ENCODE measurements at places on chromosomes 2 and 18.

DNA sequence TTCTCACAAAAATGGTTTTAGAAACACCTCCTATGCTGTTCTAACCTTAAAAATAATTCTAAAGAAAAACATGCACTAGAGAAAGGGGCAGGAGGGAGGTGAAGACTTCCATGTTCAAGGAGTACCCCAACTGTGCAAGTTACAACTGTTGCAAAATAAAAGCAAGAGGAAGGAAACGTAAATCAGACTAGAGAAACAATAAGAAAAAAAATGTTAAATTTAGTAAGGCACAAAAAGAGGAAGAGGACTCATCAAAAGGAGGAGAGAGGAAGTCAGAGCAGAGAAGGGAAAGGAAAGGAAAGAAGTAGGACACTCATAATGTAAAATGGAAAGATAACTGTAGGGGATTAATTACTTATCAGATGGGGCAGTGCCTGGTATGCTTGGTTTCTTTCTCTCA is 34.1 kb downstream of the RAPH1 start:
- no peak for DNase-seq

GRCh38 chr18:32801228-32801627 is 28.4 kb upstream of the KLHL14 start:
- no peak for DNase-seq

GRCh38 chr18:703213-703967 is 9.0 kb downstream of the ENOSF1 start:
- DNase-seq, result no peak

DNA sequence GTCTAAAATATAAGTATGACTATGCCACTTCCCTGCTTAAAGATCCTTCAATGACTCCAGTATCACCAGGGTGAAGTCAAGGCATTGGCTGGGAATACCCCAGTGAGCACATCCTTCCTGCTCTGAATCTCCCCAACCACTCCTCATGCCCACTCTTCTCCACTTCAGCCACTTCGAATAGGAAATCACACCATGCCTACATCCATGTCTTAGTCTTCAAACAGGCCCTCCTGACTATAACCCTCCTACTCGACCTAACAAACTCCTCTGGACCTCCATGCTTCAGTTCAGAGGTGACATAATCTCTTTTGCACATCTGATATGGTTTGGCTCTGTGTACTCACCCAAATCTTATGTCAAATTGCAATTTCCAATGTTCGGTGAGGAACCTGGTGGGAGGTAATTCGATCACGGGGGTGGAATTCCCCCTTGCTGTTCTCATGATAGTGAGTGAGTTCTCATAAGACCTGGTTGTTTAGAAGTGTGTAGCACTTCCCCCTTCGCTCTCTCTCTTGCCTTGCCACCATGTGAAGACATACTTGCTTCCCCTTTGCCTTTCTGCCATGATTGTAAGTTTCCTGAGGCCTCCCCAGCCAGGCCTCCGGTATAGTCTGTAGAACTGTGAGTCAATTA is 87.8 kb upstream of the TFCP2L1 start:
- no peak for DNase-seq

DNA sequence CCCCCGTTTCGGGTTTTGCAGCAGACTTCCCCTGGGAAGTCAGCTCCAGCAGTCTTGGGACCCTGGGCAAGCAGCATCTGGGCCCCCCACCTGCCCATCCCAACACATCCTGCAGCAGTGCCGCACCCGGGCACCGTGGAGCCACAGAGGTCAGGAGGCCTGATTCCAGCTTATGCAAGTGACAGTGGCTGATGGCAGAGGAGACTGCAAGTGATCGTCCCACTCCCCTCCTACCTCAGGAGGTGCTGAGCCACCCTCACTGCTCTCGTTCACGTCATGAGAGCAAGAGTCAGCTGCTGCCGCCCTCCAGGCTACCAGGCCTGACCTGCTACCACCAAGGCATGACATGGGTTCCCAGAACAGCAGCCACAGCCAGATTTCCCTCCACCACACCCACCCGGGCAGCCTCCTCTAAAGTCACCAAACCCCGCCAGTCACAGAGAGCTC is 18.2 kb downstream of the COX7A2L start:
- DNase-seq, result no peak

DNA sequence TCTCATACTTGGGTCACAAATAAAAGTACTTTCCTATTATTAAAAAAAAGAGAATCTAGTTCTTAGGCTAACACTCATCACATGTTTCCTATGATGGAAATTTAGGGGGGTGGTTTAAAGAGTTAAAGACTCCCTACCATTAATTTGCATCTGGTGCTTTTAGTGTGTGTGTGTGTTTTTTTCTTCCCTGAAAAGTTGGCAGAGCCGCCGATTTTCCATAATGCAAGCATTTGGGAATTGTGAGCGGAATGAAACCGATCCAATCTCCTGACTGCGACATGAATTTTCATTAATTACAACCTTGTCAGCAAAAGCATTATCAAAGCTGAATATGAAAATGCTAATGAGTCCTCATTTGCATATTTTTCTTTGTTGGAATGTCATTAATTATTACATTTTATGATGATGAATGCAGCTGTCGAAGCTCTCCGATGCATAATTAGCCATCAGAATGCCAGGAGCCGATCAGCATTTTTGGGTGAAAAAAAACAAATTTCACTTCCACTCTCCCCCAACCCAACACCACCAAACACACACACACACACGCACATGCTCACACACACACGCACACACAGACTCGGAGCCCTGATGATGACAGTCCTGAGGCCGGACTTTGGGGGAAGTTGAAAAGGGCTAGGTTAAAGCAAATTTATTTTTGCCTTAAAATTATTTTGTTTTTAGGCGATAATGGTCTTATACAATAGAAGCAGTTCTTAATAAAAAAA is 165.4 kb downstream of the TCF4 start:
- DNase-seq, result no peak

GRCh38 chr18:24674200-24674599 is 213.8 kb downstream of the HRH4 start:
- DNase-seq, result no peak

- DNase-seq, result no peak
Measured at GRCh38 chr18:72847771-72848170, 20.0 kb downstream of the NETO1 start.

- no peak for DNase-seq
Measured at GRCh38 chr2:113202305-113203216, 28.8 kb downstream of the PSD4 start.

GRCh38 chr2:36568516-36569246 is 29.3 kb downstream of the FEZ2 start:
- DNase-seq, result no peak

DNA sequence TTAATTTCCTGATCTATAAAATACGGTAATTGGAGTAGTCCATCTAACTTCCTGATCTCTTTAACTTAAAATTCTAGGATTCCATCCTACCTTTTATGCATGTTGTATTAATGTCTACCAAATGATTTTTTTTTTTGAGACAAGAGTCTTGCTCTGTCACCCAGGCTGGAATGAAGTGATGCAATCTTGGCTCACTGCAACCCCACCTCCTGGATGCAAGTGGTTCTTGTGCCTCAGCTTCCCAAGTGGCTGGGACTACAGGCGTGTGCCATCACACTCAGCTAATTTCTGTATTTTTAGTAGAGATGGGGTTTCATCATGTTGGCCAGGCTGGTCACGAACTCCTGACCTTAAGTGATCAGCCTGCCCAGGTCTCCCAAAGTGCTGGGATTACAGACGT is 47.8 kb downstream of the CFAP36 start:
- DNase-seq, result no peak

DNA sequence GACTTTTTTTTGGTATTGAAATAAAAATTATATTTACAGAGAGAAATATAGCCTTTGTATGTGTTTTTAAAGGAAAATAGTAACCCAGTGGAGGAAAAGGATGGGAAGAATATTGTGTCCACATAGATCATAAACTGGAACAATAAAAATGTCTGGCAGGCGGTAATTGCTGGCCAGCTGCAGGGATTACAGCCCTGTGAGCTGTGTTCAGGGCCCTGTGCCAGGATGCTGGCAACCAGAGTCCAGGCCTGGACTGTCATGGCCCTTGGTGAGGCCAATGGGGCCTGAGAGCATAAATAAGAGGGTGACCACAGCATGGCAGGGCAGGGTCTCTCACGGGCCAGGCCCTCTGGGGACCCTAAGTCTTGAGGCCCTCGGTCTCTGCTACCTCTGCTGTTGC is 171.2 kb downstream of the ACOXL start:
- DNase-seq, result no peak

- DNase-seq, result no peak
Measured at GRCh38 chr2:7264791-7265190, 347.6 kb downstream of the RNF144A start.

DNA sequence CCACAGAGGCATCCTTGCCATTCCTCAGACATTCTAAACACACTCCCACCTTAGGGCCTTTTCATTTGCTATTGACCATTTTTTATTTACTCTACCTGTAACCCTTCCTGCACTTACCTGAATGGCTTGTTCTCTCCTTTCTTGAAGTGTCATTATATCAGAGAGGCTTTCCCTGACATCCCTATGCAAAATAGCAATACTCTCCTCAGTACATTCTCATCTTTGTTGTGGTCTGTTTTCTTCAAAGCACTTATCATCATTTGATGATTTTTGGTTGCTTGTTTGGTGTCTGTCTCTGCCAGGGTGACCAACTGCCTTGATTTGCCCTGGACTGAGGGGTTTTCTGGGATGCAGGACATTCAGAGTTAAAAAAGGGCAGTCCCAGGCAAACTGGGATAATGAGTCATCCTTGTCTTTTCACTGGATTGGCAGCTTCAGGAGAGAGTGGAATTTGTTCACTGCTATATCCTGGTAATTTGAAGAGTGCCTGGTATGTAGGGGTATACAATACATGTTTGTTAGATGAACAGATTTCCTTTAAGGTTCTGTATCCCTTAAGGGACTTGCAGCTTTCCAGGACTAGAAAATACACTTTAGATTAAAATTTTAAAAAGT is 102.4 kb downstream of the BABAM2 start:
- DNase-seq, result peak; percentile 17

GRCh38 chr2:44747794-44748193 is 193.7 kb upstream of the SIX3 start:
- DNase-seq, result no peak

DNA sequence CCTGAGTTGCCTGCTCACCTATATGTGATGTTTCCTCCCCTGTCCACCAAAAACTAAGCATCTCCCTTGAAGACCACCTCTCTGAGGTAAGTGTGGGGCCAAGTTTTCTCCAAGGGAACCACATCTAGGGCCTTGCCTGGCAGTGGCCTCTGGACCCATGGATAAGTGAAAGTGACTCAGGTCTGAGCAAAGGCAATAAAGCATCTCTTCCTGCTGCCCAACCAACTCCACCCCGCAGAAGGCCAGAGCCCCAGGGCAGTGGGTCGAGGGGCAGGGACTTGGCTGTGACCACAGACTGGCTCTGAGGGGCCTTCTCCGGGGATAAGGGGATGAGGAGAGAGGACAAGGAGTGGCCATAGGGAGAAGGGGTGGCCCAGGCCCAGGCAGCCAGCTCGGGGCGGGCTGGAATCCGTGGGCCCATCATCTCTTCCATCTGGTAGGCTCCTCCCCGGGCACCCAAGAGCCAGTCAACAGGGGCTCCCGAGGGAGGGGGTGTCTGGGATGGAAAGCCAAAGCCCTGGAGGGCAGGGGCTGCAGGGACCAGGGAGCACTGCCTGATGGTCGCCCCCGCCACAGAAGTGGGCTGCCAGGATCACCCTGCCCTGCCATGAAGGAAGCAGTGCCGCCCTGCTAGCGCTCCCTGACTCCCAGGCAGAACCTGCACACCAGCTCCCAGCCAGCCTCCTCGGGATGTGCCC is 33.4 kb downstream of the EMX1 start:
- no peak for DNase-seq

- DNase-seq, result no peak
Measured at GRCh38 chr2:12173943-12174340, 427.5 kb downstream of the LPIN1 start.

DNA sequence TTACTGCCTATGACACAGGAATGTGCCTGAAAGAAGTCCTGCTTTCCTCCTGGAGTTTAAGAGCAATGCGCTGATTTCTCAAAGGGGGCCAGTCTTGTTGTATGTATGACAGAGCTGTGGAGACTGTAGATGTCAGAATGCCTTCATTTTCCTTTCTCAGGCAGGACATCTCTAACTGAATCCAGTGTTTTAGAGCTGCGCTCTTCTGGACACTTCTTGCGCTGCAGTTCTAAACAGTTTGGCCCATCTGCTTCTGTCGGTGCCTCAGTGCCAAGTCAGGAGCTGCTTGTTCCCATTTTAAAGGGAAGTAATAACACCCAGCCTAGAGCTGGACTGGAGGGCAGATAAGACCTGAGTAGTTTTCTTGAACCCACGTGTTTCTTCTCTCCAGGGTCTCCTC is 91.4 kb downstream of the ESCO1 start:
- DNase-seq, result no peak

- no peak for DNase-seq
Measured at GRCh38 chr2:236644502-236644911, 74.9 kb downstream of the ACKR3 start.

- DNase-seq, result no peak
Measured at GRCh38 chr2:163610817-163611556, 124.8 kb downstream of the FIGN start.

DNA sequence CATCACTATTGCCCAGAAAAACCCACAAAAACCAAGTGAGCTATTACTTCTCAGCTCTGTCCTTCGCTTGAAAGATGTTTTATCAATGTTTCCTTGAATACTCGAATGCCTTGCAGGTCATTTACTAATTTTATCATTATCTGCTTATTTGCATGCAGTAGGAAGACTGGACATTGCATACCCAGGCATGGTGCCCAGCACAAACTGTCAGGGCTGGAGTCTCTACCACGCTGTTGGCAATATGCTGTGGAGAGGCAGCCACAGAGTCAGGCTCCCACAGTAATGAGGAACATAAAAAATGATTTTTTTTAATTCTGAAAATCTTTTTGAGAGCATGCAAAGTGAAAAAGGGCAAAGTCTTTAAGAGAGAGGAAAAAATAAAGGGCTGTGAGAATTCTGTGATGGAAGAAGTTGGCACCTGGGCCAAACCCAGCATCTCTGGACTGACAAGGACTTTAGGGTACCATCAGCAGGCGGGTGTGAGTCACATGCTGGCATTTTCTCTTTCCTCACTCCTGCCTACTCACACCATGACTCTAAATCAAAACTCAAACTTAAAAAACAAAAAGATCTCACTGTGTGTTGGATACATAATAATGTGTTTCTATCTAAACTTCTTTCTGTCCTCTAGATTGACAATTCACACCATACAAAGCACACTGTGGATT is 709.8 kb upstream of the FANCL start:
- DNase-seq, result no peak

DNA sequence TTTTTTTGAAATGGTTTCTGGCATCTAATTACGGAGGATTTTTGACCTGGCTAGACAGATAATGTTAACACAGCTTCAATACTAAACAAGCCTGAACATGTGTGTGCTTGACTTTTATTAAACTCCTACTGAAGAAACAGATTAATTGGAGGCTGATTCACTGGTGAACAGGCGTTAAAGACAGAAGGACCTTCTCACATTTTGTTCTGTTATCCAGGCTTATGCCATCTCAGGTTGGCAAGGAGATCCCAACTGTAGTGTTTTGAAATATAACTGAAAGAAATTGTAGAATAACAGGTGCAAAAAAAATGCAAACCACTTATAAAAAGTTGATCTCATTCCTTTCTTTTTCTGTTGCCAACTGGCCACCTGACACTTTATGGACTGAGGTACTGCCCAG is 269.6 kb downstream of the ARHGAP15 start:
- no peak for DNase-seq

- no peak for DNase-seq
Measured at GRCh38 chr2:118246726-118247125, 158.5 kb downstream of the INSIG2 start.

GRCh38 chr2:182672466-182673165 is 43.4 kb upstream of the DNAJC10 start:
- DNase-seq, result peak; percentile 41
